Omental fat pad (tissue), 4 donors: ENCODE measurements at places on chromosomes 3 and 15.

GRCh38 chr3:67460841-67461510, 193.4 kb downstream of the SUCLG2 start:
- DNase-seq: no peak

DNA sequence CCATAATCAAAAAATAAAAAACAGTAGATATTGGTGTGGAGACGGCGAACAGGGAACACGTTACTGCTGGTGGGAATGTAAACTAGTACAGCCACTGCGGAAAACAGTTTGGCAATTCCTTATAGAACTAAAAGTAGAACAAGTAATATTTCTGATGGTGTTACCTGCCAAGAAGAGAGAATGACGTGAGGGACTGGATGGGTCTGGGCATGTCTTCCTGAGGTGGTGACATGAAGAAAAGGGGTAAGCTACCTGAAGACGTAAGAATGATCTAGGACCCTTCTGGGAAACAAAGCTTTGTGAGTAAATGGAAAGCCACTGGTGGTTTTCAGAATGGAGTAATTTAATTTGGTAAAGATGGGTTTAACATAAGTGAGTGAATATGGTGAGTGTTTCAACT, 19.4 kb upstream of the PLOD2 start:
- no peak for DNase-seq

DNA sequence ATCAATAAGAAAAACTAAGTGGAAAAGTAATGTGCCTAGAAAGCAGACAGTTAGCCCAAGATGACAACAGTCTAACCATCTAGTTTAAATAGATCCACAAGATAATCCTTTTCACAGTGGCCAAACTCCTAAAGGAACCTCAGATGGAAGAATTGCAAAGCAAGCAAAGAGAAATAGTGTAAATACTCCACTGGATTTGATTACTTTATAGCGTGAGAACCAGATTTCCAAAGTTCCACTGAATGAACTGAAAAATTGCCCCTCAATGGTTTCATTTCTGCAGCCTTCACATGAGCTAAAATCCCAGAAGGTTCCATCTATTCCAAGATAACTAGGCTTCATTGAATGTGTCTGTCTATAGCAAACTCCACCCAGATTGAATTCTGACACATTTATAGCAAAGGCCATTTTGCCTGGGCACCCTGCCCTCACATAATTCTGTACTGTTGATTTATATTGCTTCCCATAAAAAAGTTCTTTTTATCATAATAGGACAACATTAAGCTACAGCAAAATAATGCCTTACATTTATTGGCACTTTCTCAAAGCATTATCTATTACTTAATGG, 129.7 kb upstream of the THBS1 start:
- no peak for DNase-seq

DNA sequence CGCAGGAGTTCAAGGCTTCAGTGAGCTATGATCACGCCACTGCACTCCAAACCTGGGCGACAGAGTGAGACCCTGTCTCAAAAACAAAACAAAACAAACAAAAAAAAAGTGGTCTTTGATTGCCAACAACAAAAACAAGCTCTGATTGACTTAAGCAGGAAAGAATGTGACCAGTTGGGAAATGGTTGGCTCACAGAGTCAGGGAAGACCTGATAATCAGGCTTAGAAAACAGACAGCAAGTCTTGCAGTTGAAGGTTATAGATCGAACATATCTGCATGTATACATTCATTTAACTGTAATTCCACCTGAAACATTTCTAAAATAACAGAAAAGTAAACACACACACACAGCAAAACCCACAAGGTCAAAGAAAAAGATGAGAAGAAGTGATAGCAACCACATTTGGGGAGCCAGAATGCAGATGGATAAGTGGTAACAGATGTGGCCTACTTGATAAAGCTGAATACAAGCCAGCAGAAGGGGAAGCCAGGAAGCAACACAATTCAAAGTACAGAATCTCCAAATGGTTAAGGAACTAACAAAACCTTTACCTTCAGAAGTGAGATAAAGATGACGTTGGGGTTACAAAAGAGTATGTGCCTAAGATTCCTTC, 699.9 kb upstream of the ZNF385D start:
- DNase-seq: no peak

DNA sequence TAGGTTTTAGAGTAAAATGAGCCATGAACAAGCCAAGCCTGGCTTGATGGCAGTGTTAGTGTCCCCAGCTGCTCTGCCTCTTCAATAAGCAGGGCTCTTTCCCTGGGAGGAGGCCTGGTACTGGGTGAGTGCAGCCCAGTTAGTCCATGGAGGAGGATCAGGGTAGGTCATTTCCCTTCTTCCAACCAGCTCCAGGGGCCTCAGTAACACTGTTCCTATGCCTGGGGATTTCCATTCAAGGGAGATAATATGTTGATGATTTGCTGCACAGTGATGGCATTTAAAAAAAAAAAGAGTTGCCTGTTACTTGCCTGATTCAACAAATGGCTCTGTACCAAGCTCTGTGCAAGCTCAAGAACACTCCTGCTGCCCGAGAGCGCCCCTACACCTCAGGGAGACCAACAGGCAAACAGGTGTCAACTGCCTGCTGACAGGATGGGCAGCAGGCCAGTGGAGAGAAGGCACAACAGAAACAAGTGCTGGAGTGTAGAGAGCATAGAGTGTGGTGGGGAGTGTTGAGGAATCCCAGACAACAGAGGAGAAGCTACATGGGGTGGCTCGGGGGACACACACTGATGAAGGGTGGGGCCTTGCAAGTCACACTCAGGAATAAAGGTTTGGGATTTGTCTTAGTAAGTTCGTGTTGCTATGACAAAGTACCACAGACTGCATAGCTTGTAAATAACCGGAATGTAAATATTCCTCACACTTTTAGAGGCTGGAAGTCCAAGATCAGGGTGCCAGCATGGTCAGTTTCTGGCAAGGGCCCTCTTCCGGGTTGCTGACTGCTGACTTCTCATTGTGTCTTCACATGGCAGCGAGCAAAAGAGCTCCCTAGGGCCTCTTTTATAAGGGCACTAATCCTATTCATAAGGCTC, 78.6 kb upstream of the PXYLP1 start:
- no peak for DNase-seq

DNA sequence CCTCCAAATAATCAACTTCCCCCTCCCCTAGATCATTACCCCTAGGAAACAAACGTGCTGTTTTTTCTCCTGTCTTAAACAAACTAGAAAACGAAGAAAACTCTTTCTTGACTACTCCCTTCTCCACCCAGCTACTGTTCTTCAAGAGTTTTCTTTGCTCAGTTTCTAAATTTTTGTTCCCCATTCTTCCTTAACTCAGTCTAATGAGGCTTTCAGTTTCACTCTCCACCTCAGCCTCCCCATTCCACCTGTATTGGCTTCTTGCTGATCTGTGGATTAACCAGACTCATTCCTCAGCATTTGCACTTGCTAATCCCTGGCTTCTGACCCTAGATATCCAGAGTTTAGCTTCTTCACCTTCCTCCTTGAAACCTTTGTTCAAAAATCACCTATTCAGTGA, 26.8 kb downstream of the SERPINI1 start:
- no peak for DNase-seq

GRCh38 chr3:153443961-153444360, 281.9 kb downstream of the RAP2B start:
- no peak for DNase-seq

DNA sequence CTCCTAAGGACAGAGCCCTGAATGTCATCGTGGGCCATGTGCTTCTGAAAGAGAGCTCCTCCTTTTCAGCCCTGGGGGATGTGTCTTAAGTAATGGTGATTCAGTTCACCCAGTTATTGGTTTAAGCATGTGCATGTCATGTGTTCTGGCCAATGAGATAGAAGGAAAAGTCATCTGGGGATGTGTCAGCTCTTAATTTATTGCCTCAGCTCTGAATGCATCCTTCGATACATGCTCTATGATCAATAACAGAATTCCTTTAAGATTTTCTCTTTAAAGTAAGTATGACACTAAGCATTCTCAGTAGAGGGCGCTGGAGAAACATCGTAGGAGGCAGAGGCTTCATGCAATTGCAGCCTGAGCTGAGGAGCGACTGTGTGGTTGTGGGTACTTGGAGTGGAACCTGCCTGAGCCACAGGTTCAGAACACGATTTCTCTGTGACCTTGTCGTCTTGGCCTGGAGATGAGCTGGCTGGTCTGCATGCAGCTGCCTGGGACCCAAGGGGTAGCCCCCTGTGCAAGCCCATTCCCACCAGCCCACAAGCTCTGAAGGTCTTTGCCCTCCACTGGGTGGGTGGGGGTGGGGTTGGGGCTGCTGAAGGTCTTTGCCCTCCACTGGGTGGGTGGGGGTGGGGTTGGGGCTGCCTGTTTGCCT, 69.5 kb downstream of the C3orf38 start:
- DNase-seq: no peak

DNA sequence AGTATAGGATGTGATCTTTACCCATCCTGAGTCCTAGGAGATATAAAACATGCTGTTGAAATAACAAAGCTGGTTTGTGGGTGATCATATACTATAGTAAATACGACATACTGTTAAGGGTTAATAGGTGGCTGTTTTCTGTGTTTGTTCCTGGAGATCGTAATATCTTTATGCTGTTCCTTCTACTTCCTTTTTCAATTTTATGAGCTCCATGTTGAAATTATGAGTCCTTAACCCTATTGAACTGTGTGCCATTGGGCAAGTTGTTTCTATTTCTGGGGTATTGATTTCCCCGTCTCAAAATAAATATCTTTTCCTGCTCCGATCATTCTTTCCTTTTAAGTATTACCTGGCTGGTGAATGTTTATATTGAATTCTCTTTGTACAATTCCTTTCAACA, 115.1 kb downstream of the LPP start:
- no peak for DNase-seq

- no peak for DNase-seq
Observed at GRCh38 chr3:171336406-171336805, 123.8 kb downstream of the TNIK start.

DNA sequence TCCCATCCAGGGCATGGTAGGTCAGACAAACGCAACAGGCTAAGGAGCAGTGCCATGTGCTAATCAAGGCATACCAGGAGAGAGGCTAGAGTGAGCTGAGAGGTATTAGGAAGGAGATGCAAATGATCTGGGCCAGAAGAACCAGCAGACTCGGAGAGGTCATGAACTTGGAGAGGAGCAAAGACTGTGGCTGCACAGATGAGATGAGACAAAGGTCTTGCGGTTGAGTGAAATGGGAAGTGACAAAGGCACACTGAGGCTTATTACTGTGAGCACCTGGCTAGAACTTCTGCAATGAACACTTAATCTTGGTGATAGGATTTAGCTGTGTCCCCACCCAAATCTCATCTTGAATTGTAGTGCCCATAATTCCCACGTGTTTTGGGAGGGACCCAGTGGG, 380.2 kb downstream of the ULK4 start:
- no peak for DNase-seq

GRCh38 chr15:57562196-57562769, 29.4 kb upstream of the MYZAP start:
- no peak for DNase-seq

DNA sequence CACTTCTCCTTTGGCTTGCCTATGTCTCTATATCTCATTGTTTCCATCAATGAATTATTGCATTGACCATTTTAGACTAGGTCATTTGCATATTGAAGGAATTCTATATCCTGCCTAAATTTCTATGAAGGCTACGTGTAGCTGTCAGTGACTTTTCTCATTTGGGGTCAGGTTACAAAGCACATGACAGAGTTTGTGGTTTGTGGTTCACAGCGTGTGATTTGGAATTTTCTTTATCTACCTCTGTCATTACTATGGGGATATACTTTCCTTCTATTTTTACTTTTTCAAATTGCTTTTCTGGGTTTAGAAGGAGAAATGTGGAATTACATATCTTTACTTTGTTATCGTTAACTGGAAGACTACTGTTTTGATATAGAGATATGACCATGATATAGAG, 317.3 kb upstream of the CFAP20DC start:
- DNase-seq: no peak

- DNase-seq: no peak
Observed at GRCh38 chr3:144067059-144067458, 95.4 kb downstream of the DIPK2A start.

GRCh38 chr3:115381931-115382330, 234.8 kb upstream of the ZBTB20 start:
- DNase-seq: no peak

- no peak for DNase-seq
Observed at GRCh38 chr3:115766587-115767482, 143.5 kb downstream of the GAP43 start.

- no peak for DNase-seq
Observed at GRCh38 chr3:85433319-85433718, 474.5 kb downstream of the CADM2 start.

GRCh38 chr3:99126316-99126715, 224.8 kb upstream of the DCBLD2 start:
- DNase-seq: no peak

DNA sequence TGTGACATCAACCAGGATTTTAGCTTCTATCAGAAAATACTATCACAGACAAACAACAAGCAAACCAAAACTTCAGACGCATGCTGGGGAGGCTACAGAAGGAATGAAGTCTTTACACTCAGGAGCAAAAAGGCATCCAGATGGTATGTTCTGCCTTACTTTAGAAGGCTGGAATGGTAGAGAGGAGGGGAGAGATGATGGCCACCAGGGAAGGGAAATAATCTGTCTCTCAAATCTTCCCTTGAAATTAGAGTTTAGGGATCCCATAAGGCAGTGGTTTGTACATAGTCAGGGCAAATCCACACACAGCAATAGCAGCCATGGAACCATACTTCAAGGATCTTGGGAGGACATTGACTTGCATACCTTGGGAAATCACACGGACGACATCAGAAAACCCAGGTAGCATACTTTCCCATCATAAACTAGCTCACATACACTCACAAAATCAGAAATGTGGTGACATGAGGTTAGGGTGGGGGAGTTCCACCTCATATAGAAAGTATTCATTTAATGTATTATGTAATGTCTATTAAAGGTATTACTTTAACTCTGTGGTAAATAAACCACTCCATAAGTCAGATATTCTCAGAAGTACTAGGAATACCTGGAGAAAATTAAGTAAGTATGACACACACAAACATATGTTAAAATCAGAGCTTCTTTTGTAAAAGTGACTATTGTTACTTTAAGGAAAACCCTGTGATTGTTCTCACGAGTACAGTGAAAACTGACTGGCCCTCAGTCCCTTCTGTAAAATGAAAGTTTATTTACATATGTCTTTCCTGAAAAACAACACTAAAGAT, 9.4 kb downstream of the BTLA start:
- no peak for DNase-seq

DNA sequence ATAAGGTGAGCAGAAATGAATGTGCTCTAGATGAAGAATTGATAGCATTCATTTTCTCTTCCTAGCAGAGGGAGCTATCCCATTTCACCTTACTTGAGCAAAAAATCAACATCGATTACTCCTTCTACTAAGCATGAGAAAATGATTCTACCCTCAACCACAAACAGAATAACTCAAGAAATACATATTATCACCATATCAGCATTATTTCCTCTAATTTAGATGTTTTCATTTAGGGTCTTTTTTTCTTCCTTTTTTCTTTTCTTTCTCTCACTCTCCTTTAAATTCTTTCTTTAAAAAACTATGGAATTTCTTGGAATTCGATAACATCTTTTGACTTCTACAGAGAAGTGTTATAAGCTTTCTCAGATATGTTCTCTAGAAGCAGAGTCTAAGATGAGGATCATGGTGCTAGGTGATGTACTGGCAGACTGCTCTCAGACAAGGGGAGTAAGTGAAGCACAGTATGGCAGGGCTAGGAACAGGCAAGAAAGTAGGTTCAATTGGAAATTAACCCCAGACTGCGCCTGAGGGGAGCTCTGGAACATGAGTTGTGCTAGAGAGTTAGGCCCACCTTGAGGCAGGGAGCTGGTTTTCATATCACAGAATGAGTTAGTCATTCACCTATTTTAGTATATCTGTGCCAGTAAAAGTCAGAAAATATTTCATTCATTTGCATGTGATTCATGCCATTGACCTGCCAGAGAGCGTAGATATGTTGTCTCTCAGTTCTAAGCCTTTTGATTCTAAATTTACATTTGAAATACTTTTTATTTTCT, 279.2 kb upstream of the KCNH8 start:
- DNase-seq: no peak
